Motor neuron (in vitro differentiated cells): ENCODE measurements at places on chromosomes 4 and X. TPM values are rescaled to one million over a fixed set of nuclear protein-coding genes. Genes with fewer than 3 reads are reported as not detected.
A peak's percentile ranks its signal among the peaks of the same experiment; 100 is the strongest.

DNA sequence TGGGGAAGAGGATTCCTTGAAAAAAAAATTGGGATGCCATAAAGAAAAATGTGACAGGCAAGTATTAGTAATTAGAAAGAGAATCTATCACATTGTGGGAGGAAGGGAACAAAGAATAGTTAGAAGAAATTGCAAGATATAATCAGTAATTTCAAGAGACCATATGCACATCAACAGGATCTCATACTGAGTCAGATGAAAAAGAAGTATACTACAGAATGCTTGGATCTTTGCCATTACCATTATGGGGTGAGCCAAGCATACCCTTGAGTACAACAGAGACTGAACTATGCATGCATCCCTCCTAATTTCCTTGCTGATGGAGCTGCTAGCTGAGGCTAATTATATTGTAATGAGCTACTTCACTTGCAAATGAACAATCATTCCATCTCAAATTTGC lies 287.6 kb downstream of the PAPSS1 start:
- ATAC-seq = peak; percentile 65

- ATAC-seq = no peak
These were observed 40.9 kb upstream of the HMX1 start for GRCh38 chr4:8912506-8912905.

The TRIM61 gene
- total RNA-seq = not detected in 2 replicates

GRCh38 chr4:70531981-70532380 lies 13.6 kb downstream of the AMTN start:
- no peak for ATAC-seq

The BTK gene
- total RNA-seq = 1.2 TPM in 1 of 2 replicates, not detected in the other

The CYTL1 gene
- total RNA-seq = 34.2 and 35.8 TPM in 2 replicates

GRCh38 chr4:89137231-89137630 lies 25.9 kb downstream of the TIGD2 start:
- ATAC-seq = no peak

DNA sequence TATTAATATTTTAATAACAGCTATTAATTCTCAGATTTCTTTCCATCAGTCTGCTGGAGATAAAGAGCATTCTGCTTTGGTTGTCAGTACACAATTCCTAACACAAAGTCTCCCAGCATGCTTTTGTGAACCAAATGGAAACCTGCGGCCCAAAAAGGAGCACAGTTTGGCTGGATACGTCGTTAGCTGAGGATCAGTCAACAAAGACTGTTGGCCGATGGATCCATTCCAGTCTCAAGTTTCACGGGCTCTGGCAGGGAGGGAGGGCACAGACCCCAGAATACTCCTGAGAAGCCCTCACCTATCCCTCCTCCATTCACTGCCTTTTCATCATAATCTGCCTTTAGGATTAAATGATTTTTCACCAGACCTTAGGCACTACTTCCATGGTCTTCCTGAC lies 26.3 kb upstream of the PRSS48 start:
- no peak for ATAC-seq
